Left ventricle myocardium inferior (tissue), 1 donor: ENCODE measurements at places on chromosomes 2 and 18. TPM values are rescaled to one million over a fixed set of nuclear protein-coding genes. Genes with fewer than 3 reads are reported as not detected.

The QPCT gene
- total RNA-seq = 2.0 TPM

The SEMA4C gene
- total RNA-seq = 16.6 TPM

The SALL3 gene
- total RNA-seq = 0.36 TPM

The ALPG gene
- not detected for total RNA-seq

The VWC2L gene
- not detected for total RNA-seq

The PGAP1 gene
- 6.8 TPM for total RNA-seq

The ANKRD12 gene
- total RNA-seq = 49.3 TPM

The NT5DC4 gene
- total RNA-seq = not detected

The B3GNT7 gene
- 2.4 TPM for total RNA-seq

The GALR1 gene
- total RNA-seq = 0.05 TPM

The MDH1B gene
- 0.69 TPM for total RNA-seq

The IL1F10 gene
- total RNA-seq = not detected

The SLC11A1 gene
- 6.4 TPM for total RNA-seq

The CHST9 gene
- 2.0 TPM for total RNA-seq

The MROH2A gene
- not detected for total RNA-seq

The CYP27C1 gene
- 0.11 TPM for total RNA-seq

The HTR2B gene
- 1.5 TPM for total RNA-seq

The SLC30A3 gene
- total RNA-seq = 5.9 TPM

The SETBP1 gene
- total RNA-seq = 10.3 TPM

The SLC8A1 gene
- total RNA-seq = 990 TPM

The PSMA8 gene
- total RNA-seq = not detected

The GAREM1 gene
- 8.6 TPM for total RNA-seq

The EN1 gene
- not detected for total RNA-seq

The STARD6 gene
- total RNA-seq = not detected

The LTBP1 gene
- 88.9 TPM for total RNA-seq

The SCN2A gene
- 0.08 TPM for total RNA-seq

The BOLL gene
- total RNA-seq = not detected

The ELOA2 gene
- total RNA-seq = not detected

The UGT1A3 gene
- total RNA-seq = not detected

The LRRTM4 gene
- total RNA-seq = 0.55 TPM

The COBLL1 gene
- total RNA-seq = 15.3 TPM

The PCGF1 gene
- total RNA-seq = 20.2 TPM

The BCL2 gene
- 7.3 TPM for total RNA-seq

The CDH20 gene
- not detected for total RNA-seq

The SLC35F6 gene
- 19.6 TPM for total RNA-seq

The ACKR3 gene
- total RNA-seq = 39.3 TPM

The CRYBA2 gene
- not detected for total RNA-seq

The COL6A3 gene
- total RNA-seq = 57.1 TPM

The CCDC74B gene
- 0.44 TPM for total RNA-seq

The RTP5 gene
- total RNA-seq = not detected

The VAMP8 gene
- total RNA-seq = 15.5 TPM

The FOXI3 gene
- total RNA-seq = not detected

The LYG2 gene
- total RNA-seq = not detected

The CCL20 gene
- total RNA-seq = not detected

The DSG4 gene
- total RNA-seq = not detected

The STPG4 gene
- not detected for total RNA-seq

The ALPP gene
- total RNA-seq = not detected

The ERBB4 gene
- 8.3 TPM for total RNA-seq

The PROM2 gene
- 1.4 TPM for total RNA-seq

The NXPH2 gene
- not detected for total RNA-seq

The IMPA2 gene
- total RNA-seq = 51.5 TPM

The CBLN2 gene
- not detected for total RNA-seq

The EGR4 gene
- total RNA-seq = not detected

The HOXD10 gene
- not detected for total RNA-seq

The NCKAP5 gene
- total RNA-seq = 6.0 TPM
